Nephron progenitor cell (in vitro differentiated cells): ENCODE measurements at places on chromosomes 2 and 18.
A peak's percentile ranks its signal among the peaks of the same experiment; 100 is the strongest.

DNA sequence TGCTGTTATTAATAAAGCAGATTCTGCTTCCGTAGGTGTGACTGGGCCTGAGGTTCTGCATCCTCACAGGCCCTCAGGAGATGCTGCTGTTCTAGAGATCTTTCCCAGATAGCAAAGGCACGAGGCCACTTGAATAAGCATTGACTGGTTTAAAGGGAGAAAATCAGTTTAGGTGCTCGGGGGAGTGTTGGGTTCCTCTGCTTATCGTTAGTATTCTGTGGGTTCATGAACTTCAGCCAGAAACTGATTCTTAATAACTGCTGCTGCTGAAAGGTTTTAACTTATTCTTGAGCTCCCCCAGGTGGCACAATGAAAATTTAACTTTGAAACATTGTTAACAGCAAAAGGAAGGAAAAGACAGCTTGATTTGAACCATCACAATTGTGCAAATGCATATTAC is 56.9 kb downstream of the ITGA6 start:
- DNase-seq, result no peak

GRCh38 chr2:47771211-47771610 is 11.7 kb upstream of the MSH6 start:
- no peak for DNase-seq

DNA sequence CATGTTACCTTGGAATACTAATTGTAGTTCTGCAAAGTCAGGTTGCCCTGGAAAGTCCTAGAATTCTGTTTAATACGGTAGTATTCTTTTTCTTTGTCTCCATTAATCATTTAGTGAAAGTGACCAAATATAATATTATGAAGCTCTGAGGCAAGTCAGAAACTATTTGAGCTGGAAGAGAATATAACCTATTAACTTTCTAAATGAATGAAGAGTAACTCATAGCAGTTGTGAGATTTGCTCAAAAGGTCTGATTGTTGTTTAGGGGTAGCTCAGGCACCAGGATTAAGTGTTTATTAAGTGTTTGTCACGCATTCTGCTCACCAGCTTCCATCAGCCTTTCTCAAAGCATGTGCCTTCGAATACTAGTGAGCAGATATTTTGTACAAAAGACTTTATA is 46.7 kb upstream of the SERPINE2 start:
- DNase-seq, result no peak

- no peak for DNase-seq
These were observed 67.2 kb upstream of the NPAS2 start for GRCh38 chr2:100752628-100753333.

- DNase-seq, result no peak
These were observed 2.3 kb downstream of the DCAF17 start for GRCh38 chr2:171436307-171436706.

- DNase-seq, result no peak
These were observed 366.1 kb upstream of the MMADHC start for GRCh38 chr2:149953627-149954026.

- DNase-seq, result no peak
These were observed 424.0 kb downstream of the ARHGAP15 start for GRCh38 chr2:143553261-143553660.

- DNase-seq, result no peak
These were observed 4.7 kb downstream of the CAPG start for GRCh38 chr2:85405201-85406059.

GRCh38 chr2:232866104-232866503 is 4.0 kb upstream of the SNORC start:
- no peak for DNase-seq

DNA sequence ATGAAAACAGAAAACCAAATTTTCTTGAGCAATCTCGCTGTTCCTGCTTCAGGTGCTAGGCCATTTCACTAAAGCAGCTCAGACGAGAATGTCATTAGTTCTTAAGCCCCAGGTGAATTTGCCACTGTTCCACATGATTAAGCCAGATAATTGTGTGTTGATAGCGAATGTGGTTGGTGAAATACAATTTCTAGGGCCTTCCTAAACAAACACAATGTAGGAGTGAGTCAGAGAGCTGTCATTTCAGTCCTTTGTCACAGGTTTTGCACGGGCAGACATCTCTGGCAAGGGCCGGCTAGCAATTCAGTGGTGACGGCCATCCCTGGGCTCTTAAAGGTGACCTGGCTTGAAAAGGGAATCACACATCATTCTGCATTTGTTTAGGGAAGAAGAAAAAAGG is 170.7 kb downstream of the TMEM182 start:
- no peak for DNase-seq

DNA sequence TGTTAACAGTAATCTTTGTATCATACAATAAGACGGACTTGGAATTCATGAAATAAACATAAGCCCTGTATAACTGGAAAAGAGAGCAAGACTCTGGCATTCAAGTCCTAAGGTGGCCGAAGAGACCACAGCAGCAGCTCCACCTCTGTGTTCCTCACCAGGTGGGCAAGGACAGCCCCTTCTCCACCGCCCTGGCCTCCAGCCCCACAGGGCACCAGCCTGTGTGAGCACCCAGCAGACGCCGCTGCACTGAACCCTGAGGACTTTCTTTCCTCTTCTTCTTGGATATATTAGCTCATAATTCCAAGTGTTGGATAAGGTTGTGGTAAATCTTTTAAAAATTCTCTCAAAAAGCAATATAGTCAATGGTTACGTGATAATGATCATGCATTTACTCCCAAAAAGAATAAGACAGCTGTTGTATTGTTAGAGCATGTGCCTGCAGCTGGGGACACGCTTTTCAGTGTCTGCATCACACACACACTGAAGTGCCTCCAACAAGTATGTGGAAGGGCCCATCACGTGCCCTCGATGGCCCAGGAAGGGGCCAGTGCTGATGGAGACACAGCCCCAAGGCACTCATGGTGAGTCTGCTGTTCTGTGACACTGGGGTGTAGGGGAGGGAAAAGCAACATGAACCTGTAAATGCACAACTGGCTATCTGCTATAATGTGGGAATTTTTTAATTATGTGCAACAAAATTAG is 26.8 kb downstream of the FAM178B start:
- no peak for DNase-seq

DNA sequence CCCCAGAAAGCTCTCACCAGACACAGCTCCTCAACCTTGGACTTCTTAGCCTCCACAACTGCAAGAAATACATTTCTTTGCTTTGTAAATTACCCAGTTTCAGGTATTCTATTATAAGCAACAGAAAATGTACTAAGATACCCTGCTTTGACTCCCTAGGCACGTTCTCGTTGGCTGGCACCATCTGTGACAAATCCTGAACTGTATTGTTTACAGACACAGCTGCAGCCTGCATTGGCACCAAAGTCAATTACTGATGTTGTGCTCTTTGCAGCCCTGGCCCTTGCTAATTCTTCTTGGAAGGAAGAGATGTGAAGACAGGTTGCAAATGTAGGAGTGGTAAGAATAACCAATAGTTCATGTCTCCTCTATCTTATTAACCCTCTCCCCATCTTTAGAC is 72.7 kb upstream of the FAM136A start:
- DNase-seq, result no peak

DNA sequence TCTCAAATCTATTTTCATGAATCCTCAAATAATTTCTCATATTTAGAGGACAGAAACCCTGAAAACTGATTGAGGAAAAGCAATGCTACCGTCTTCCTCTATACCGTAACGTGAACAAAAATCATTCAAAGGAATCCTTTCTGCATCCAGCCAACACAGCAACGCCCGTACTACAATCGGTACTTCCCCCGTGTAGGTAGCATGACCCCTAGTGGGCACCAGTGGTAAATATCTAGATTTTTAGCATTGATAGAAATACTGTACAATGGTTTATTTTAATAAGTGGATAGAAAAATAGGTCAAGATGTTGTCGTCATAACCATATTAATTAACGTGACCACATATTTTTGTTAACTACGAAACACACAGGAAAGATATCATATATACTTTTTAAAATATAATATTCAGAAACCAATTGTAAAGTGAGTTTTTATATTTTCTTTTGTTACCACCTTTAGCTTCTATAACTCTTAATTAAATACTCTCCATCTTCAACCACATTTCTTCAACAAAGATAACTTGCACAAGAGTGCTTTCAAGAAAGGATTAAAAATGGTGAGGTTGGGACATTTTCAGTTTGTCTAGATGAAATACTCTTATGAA is 194.1 kb downstream of the SS18 start:
- DNase-seq, result peak; percentile 33

DNA sequence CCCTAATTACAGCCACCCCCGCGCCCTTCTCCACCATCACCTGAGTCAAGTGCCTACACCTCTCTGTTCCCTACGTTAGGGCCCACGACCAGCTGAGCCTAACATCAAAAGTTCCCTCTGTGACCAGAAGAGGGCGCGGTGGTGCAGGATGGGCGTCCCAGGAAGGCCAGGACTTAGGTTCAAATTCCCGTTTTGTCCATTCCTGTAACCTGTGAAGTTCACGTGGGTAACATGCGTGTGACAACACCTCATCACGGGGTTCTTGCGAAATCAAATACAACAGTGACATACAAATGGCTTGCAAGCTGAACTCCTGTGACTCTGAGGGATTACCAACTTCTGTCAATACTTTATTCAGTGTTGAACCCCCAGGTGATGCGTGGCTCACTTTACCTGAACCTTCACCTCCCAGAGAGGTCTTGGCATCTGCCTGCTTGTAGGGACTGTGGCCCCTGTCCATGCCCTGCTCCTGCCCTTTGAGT is 207.9 kb downstream of the ARL4C start:
- peak; percentile 78 for DNase-seq

GRCh38 chr2:40242315-40242714 is 209.6 kb downstream of the SLC8A1 start:
- no peak for DNase-seq

DNA sequence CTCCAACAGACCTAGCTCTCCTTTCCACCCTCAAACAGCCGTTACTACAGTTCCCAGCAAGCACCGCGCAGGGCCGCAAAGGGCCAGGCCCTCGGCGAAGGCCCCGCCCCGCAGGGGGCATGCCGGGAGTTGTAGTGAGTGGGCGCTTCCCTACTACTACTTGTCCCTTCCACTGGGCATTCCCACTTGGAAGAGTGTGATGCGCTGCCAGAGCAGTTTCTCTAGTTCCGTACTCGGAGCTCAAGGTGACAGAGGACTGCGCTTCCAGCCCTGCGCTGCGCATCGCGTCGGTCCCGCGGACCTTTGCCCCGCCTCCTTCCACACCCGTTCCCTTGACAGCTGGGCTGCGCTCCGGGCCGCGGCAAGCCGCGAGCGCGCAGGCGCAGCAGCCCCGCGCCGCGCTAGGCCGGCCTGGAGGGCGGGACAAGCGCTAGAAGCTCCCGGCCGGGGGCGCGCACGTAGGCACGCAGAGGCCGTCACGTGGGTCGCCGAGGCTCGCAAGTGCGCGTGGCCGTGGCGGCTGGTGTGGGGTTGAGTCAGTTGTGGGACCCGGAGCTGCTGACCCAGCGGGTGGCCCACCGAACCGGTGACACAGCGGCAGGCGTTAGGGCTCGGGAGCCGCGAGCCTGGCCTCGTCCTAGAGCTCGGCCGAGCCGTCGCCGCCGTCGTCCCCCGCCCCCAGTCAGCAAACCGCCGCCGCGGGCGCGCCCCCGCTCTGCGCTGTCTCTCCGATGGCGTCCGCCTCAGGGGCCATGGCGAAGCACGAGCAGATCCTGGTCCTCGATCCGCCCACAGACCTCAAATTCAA is at the start of gene VAPA:
Gene VAPA, plus strand, starts transcription at position 491 of the 808 bp plus-strand sequence. Its CDS starts 241 bp downstream, at position 732.
- peak; percentile 92 for DNase-seq

DNA sequence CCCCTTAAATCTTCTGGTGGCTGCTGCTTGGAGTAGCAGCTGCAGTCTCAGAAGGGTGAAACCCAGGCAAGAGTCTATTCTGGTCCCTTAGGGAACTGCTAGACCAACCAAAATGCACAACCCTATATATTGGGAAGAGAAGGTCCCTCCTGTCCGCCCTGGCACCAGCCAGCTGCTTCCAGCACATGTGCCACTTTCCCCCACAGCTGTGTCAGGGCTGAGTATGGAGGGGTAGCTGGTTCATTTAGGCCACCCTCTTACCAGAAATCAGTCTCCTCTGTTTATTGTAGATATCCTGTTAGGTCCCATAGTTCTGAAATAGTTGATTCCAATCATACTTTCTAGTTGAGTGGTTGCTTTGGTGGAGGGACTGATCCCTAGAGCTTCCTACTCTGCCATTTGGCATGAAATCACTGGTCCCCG is 68.9 kb downstream of the BIRC6 start:
- no peak for DNase-seq

GRCh38 chr18:11577271-11578112 is 31.9 kb upstream of the SLC35G4 start:
- no peak for DNase-seq

DNA sequence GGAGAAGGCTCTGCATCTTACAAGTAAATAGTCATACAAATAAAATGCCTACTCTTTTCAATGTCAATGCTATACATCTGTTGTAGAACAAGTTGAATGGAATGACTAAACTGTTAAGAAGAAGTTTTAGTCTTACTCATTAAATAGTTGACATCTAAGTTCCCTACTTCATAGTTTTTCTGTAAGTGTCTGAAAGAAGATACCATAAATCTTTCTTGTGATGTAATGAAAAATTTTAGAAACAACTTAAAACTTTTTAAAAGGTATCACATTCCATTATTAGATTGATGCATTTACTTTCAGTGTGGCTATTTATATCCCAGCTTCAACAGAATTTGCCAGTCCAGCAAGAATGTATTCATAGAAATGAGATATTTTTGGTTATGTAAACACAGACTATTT is 185.2 kb upstream of the EPC2 start:
- DNase-seq, result no peak

GRCh38 chr18:78908462-78909260 is 71.0 kb upstream of the SALL3 start:
- no peak for DNase-seq

GRCh38 chr18:60149316-60149715 is 223.3 kb downstream of the MC4R start:
- no peak for DNase-seq

DNA sequence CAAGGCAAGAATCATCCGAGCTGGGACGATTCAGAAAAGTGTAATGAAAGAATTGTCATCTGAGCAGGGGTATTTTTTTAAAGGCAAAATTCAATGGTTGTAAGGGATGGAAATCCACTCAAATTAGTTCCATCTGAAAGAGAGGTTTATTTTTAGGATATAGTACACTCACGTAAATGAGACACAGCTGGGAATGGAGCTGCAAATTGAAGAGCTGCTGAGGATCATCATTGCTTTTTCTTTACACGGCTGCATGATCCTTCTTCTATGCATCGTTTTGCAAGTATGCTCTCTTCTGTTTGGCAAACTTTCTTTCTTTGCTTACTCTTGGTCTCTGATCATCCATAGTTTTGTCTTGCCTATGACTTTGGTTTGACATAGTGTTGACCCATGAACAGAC is 27.4 kb upstream of the CUL3 start:
- no peak for DNase-seq

GRCh38 chr2:197307236-197307932 is 3.2 kb downstream of the ANKRD44 start:
- DNase-seq, result no peak

GRCh38 chr18:47968721-47969120 is 38.3 kb upstream of the SMAD2 start:
- DNase-seq, result no peak

- peak; percentile 75 for DNase-seq
These were observed 12.0 kb downstream of the ALPG start for GRCh38 chr2:232418466-232419244.
